ENCODE measurements at places on chromosomes 7 and 10. TPM values are rescaled to one million over a fixed set of nuclear protein-coding genes. Genes with fewer than 3 reads are reported as not detected.

GRCh38 chr7:146554556-146554955, 438.0 kb downstream of the CNTNAP2 start:
- no peaks in the 10 kb centered on the region for H3K36me3 ChIP-seq
- H3K27me3 ChIP-seq = no peaks in the 10 kb centered on the region
- DNase-seq = no peak
- H3K4me1 ChIP-seq = no peaks in the 10 kb centered on the region

GRCh38 chr10:5971315-5971832, 6.0 kb downstream of the IL15RA start:
- H3K27me3 ChIP-seq = no peaks in the 10 kb centered on the region
- H3K36me3 ChIP-seq = no peaks in the 10 kb centered on the region
- H3K27ac ChIP-seq = peak overlapping the region; percentile 65
- H3K4me1 ChIP-seq = no peaks in the 10 kb centered on the region
- DNase-seq = no peak

GRCh38 chr10:132550366-132551092, 12.9 kb downstream of the INPP5A start:
- DNase-seq = peak; percentile 11
- H3K27me3 ChIP-seq = no peaks in the 10 kb centered on the region

- peak overlapping the region; percentile 66 for H3K27ac ChIP-seq
- H3K36me3 ChIP-seq = no peaks in the 10 kb centered on the region
- H3K4me3 ChIP-seq = peak overlapping the region; percentile 30
- no peaks in the 10 kb centered on the region for H3K4me1 ChIP-seq
- peak; percentile 12 for DNase-seq
These were observed 884 bp downstream of the ICA1 start for GRCh38 chr7:8260871-8261694.

GRCh38 chr7:111750228-111750627, 187.9 kb upstream of the IMMP2L start:
- no peak overlapping the region for H3K4me3 ChIP-seq
- H3K4me1 ChIP-seq = no peaks in the 10 kb centered on the region
- H3K27me3 ChIP-seq = no peaks in the 10 kb centered on the region

DNA sequence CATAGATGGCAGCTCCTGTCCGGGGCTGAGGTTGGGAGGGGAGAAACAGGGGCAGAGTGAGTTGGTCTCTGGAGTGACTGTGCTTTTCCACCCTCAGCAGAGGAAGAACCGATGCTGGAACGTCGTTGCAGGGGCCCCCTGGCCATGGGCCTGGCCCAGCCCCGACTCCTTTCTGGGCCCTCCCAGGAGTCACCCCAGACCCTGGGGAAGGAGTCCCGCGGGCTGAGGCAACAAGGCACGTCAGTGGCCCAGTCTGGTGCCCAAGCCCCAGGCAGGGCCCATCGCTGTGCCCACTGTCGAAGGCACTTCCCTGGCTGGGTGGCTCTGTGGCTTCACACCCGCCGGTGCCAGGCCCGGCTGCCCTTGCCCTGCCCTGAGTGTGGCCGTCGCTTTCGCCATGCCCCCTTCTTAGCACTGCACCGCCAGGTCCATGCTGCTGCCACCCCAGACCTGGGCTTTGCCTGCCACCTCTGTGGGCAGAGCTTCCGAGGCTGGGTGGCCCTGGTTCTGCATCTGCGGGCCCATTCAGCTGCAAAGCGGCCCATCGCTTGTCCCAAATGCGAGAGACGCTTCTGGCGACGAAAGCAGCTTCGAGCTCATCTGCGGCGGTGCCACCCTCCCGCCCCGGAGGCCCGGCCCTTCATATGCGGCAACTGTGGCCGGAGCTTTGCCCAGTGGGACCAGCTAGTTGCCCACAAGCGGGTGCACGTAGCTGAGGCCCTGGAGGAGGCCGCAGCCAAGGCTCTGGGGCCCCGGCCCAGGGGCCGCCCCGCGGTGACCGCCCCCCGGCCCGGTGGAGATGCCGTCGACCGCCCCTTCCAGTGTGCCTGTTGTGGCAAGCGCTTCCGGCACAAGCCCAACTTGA, 2.7 kb downstream of the REPIN1 start:
- H3K36me3 ChIP-seq = no peaks in the 10 kb centered on the region
- H3K4me1 ChIP-seq = no peaks in the 10 kb centered on the region
- no peak for DNase-seq
- no peak overlapping the region for H3K4me3 ChIP-seq
- no peaks in the 10 kb centered on the region for H3K27me3 ChIP-seq

DNA sequence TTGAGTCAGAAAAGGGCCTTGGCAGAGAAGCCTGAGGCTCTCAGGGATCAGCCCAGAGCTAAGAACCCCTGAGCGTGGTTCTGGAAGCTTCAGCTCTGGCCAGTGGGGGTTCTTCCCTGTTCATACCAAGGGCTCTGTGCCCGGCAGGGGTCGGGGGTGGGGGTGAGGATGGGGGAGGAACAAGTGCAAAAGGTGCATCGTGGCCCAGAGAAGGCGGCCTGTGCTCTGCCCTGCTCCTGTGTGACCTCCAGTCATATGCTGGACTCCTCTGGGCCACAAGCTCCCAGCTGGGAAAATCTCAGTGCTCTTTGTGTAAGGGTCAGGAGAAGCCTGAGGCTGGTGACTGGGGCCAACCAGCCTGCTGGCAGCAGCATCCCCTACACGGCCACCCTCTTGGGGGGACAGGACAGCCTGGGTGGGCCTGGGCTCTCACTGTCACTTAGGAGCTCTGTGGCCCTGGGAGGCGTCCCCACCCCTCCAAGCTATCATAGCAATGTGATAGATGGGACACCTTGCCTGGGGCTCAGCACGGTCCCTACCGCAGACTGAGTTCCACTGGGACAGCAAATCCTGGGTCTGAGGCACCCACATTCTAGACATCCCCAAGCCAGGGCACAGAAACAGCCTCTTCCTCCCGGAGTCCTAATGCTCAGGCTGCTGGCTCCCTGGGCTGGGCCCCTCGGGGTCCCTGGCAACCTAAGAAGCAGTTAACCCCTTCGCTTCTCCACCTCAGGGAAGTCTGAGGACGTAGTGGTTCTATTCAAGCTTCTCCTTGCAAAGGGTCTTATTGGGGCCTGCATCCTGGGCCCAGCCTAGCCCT, 2.5 kb downstream of the MMRN2 start:
- H3K4me3 ChIP-seq = no peak overlapping the region
- H3K4me1 ChIP-seq = peaks cover 10% of the 10 kb centered on the region
- peak overlapping the region; percentile 82 for H3K27ac ChIP-seq
- DNase-seq = no peak
- H3K27me3 ChIP-seq = no peaks in the 10 kb centered on the region
- H3K36me3 ChIP-seq = no peaks in the 10 kb centered on the region

DNA sequence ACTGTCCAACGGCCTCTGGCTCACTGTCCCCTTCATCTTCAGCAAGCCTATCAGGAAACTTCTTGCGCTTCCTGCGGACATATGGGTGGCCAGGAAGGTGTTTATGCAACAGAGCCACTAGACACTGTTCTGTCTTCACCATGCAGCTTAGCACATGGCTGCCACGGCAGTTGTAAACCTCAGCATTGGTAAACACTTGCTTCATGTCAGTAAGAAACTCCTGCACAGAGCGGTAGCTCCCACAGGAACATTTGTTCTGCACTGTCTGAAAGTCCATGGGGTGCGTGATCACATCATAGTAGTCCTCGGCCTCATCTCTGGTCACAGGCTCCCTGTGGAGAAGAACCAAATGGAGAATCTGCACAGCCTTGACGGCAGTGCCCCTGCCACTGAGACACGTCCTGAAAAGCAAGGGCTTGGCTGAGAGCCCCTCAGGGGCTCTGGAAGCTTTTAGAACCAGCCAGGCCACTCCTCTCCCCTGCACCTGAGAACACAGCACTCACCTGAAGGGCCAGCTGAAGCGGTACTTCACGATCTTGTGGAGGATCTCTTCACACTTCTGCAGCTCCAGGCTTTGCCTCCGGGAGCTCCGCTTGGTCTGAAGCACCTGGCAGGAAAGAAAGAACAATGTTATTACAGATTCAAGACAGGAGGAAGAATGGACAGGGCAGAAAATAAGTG, 8.8 kb downstream of the FZD9 start:
- no peak overlapping the region for H3K4me3 ChIP-seq
- no peaks in the 10 kb centered on the region for H3K36me3 ChIP-seq
- H3K27me3 ChIP-seq = no peaks in the 10 kb centered on the region
- no peak for DNase-seq

DNA sequence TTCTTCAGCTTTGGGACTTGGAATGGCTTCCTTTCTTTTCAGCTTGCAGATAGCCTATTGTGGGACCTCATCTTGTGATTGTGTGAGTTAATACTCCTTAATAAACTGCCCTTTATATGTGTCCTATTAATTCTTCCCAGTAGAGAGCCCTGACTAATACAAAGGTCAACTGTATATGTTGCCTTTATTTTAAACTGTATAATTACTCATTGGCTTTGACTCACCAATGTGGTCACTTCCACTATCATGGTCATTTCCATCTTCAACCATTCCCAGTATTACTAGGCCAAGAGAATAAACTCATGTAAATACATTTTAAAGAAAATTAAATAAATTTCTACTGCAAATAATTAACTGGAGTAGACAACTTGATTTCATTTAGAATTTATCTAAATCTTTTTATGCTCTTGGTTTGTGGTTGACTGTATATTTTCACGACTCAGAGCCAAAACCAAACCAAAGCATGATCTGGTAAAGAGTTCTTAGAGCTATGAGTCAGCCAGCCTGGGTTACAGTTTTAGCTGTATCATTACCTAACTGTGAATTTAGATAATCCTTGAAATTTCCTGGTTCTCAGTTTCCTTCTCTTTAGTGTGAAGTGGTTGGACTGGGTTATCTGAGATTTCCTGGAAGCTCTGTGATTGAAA, 188.4 kb downstream of the PPP1R3A start:
- no peak overlapping the region for H3K27ac ChIP-seq
- no peak for DNase-seq
- no peak overlapping the region for H3K4me3 ChIP-seq

DNA sequence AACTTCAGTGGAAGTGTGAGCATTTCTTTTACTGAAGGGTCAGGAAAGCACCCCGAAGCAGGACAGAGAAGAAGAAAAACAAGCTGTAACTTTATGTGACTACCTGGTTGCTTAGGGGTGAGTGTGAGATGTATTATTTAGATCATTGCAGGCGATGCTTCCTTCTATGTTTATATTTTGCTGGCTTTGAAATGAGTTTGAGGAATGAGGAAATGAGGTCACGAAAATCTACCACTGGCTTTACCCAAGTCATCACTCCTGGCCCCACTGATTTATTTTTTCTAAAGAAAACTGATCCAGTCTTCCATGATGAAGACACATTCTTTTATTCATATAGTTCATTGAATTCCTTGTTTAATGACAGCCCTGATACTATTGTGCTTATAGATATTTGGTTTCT, 716.6 kb upstream of the FZD8 start:
- H3K36me3 ChIP-seq = no peaks in the 10 kb centered on the region
- no peak overlapping the region for H3K27ac ChIP-seq
- no peak for DNase-seq
- no peaks in the 10 kb centered on the region for H3K27me3 ChIP-seq
- no peaks in the 10 kb centered on the region for H3K4me1 ChIP-seq

- no peaks in the 10 kb centered on the region for H3K27me3 ChIP-seq
- no peak overlapping the region for H3K4me3 ChIP-seq
- H3K27ac ChIP-seq = no peak overlapping the region
- no peaks in the 10 kb centered on the region for H3K4me1 ChIP-seq
- no peak for DNase-seq
These were observed 155.7 kb downstream of the SORCS3 start for GRCh38 chr10:104796823-104797222.

DNA sequence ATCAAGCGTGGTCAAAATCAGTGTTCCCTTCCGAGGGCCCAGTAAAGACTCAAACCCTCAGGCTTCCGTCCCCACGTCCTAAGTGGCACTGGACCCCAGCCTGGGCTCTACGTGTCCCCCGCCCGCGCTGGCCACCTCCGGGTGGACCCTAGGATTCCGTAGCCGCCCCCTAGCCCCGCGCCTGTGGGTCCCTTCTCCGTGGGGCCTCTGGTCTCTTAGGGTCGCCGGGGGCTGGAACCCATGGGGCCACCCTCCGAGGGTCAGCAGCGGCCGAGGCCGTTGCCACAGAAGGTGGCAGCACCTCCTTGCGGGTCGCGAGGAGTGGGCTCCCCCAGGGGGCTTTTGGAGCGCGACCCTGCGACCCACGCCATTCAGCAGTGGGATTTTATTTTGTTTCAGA, 170.5 kb upstream of the EEPD1 start:
- no peak for DNase-seq
- H3K27me3 ChIP-seq = no peaks in the 10 kb centered on the region
- no peak overlapping the region for H3K27ac ChIP-seq
- no peaks in the 10 kb centered on the region for H3K36me3 ChIP-seq
- H3K4me3 ChIP-seq = no peak overlapping the region

- no peaks in the 10 kb centered on the region for H3K4me1 ChIP-seq
- DNase-seq = no peak
- H3K4me3 ChIP-seq = no peak overlapping the region
- H3K27ac ChIP-seq = no peak overlapping the region
- H3K27me3 ChIP-seq = no peaks in the 10 kb centered on the region
These were observed 12.2 kb downstream of the ARPC1B start for GRCh38 chr7:99386584-99387238.

DNA sequence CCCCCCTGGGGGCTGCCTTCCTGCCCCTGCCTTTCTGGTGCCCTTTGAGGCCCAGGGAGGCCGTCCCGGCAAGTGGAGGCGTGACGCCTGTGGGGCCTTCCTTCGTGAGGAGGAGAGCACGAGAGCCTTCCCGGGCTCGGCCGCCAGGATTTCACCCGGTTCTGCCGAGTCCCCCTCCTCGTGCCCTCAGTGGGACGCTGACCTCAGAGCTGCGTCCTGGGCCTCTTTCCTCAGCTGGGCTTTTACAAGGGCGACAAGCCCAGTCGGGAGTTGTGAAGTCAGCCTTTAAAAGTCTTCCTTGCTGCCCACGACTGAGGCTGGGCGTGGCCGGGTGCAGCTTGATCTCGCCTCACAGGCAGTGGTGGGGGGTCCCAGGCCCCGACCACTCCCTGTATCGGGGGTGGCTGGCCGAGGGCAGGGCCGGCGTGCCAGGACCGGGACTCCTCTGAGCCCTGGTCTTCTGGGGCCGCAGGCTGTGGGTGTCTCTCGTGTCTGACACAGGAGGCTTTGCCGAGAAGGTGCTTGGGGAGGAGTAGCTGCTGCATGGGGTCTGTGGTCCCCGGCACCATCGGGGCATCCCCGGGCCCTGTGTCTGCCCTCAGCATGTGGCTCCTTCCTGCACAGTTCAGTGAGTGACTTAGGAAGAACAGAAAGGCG, 41.8 kb downstream of the FAM20C start:
- H3K4me1 ChIP-seq = peaks cover 11% of the 10 kb centered on the region
- H3K27me3 ChIP-seq = no peaks in the 10 kb centered on the region
- H3K4me3 ChIP-seq = no peak overlapping the region
- no peaks in the 10 kb centered on the region for H3K36me3 ChIP-seq
- DNase-seq = peak; percentile 47

GRCh38 chr10:70309661-70310060, 25.9 kb upstream of the NPFFR1 start:
- no peak overlapping the region for H3K4me3 ChIP-seq
- no peak overlapping the region for H3K27ac ChIP-seq
- no peaks in the 10 kb centered on the region for H3K27me3 ChIP-seq
- H3K36me3 ChIP-seq = no peaks in the 10 kb centered on the region
- DNase-seq = no peak
- H3K4me1 ChIP-seq = no peaks in the 10 kb centered on the region

The CDHR3 gene
- total RNA-seq = 5.9 TPM

The CPXM2 gene
- total RNA-seq = 19.2 TPM

The SPDYE9 gene
- 0.14 TPM for total RNA-seq

The CAPZA2 gene
- total RNA-seq = 142 TPM

The PCLO gene
- 2.6 TPM for total RNA-seq

The TMEM270 gene
- total RNA-seq = not detected

The SLC26A3 gene
- total RNA-seq = 0.77 TPM

The CLCN1 gene
- not detected for total RNA-seq

The XRCC2 gene
- under 0.01 TPM for total RNA-seq

The LMOD2 gene
- total RNA-seq = 0.52 TPM

The HOXA9 gene
- 25.0 TPM for total RNA-seq

The CALCR gene
- not detected for total RNA-seq
